ENCODE measurements at places on chromosomes 11 and 22.

- peak; percentile 71 for DNase-seq
These were observed at the start of gene TENM4 for GRCh38 chr11:79440571-79441460. Gene TENM4 (minus strand): TSS chr11:79441030. CDS start chr11:79069944, 371,086 bp downstream.

- no peak for DNase-seq
These were observed 942 bp upstream of the RPS6KA4 start for GRCh38 chr11:64357904-64358535.

DNA sequence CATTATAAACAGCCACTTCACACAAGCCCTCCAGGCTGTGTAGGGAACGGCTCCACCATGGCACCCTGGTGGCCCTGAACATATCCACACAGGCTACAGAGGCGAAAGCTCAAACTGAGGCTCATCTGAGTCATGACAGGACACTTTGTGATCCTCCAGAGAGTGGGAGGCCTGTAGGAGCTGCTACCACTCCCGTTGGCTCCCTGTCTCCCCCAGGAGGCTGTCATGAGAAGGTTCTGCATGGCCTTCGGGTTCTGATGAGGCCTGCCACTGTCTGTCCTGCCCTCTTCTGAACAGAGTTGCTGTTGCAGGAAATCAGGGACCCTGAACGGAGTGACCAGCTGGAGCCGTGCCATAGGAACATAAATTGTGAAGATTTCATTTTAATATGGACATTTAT, 23.8 kb upstream of the ALDH3B2 start:
- no peak for DNase-seq

DNA sequence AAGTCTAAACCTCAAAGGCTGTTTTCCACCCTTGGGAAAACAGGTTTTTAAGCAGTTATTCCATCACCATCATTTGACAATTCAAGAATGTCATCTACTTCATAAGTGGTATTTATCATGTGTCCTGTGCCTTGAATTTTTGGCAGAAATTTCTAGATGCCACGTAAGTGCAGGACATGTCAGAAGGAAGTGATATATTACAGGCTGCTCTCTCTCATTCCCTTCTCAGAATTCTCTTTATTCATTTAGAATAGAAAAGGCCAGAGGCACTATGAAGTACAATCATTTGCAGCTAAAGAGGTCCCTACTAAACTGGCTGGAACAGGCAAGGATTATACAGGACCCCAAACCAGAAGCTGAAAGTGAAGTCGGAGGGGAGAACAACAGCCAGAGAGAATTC, 11.9 kb downstream of the RBFOX2 start:
- no peak for DNase-seq

DNA sequence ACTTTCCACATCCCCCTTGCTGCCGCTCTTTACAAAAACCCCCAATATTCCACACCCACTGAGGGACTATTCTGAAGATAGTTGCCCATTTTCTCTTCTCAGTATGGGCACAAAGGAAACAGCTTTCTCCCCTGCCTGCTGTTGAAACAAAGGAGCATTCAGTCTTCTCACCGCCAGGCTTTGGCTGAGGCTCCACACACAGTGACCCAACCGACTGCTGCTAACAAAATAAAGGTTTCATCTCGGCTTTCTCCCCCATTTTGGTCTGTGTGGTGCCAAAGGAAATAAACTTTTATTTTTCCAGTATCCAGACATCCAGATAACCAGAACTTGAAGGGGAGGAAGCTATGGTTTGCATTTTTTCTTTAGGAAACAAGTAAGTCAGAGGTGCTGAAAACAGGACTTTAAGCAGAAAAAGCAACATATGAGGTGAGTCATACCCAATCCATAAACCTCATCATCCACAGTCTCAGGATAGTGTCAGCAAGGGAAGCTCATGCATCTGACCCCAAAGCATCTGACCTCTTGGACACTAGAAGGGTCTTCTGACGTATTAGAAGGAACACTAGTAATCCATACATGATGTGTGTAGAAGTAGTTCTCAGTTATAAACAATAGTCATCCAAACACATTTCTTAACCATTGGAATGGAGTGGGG, 6.4 kb downstream of the CLMP start:
- peak; percentile 50 for DNase-seq

DNA sequence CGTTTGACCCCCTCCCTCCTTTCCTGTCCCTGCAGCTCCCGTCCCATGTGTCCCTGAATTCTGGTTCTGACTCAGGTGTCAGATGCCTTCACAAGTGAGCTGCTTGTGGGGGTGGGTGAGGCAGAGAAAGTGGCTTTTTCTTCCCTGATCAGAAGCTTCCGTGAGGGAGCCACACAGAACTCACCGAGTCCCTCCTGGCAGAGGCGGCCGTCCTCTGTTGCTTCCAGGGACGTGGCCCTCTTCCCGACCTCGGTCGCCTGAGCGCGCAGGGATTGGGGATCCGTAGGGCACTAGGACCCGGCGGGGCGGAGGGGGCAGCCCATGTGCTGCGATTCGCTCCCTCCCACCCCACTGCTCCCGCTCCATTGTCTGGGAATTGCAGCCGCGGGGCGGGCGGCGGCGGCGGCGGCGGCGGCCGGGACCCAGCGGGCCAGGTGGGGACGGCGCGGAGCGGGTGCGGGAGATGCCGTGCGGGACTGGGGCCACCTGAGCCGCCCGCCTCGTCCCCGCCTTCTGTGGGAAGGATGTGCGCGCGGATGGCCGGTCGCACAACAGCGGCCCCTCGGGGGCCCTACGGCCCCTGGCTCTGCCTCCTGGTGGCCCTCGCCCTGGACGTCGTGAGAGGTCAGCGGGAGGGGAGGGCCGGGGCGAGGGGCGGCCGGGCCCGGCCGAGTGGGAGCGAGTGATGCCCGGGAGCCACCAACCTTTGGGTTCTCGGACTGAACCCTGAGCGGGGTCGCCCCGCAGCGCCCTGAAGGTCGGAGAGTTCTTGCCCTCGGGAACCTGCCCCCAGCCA, at the start of gene TMEM132A:
TMEM132A (plus strand) TSS at position 351 of the 796 bp plus-strand sequence; CDS start at position 525, 174 bp downstream.
- DNase-seq = no peak

- DNase-seq = no peak
These were observed 26.4 kb downstream of the IGLL5 start for GRCh38 chr22:22913989-22914388.

DNA sequence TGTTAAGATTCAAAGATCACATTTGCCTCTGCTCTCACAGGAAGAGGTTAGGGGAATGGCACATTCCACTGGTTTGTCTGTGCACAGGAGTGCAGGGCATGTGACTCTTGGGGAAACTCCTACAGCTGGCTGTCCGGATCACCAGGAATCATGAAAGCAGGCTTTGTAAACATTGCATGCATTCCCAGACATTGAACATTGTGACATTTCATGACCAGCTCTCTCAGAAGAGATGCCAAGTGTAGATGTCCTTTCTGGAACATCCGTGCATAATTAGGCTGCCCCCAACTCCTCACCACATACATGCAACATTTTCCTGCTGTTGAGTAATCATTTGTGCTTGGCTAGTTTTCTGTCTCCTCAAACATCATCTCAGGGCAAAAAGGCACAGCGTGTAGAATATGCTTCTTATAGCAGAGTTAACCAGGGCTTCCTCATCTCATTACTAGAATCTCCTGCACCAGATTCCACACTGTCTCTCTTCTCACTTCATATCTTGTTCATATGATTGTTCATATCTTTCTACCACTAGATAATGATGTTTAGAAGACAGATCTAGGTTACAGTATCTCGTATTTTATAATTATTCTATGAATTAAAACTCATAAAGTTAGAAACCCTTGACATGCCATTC, 694.7 kb downstream of the NTM start:
- peak; percentile 71 for DNase-seq

GRCh38 chr11:84691830-84692229, 935.3 kb downstream of the DLG2 start:
- peak; percentile 58 for DNase-seq

DNA sequence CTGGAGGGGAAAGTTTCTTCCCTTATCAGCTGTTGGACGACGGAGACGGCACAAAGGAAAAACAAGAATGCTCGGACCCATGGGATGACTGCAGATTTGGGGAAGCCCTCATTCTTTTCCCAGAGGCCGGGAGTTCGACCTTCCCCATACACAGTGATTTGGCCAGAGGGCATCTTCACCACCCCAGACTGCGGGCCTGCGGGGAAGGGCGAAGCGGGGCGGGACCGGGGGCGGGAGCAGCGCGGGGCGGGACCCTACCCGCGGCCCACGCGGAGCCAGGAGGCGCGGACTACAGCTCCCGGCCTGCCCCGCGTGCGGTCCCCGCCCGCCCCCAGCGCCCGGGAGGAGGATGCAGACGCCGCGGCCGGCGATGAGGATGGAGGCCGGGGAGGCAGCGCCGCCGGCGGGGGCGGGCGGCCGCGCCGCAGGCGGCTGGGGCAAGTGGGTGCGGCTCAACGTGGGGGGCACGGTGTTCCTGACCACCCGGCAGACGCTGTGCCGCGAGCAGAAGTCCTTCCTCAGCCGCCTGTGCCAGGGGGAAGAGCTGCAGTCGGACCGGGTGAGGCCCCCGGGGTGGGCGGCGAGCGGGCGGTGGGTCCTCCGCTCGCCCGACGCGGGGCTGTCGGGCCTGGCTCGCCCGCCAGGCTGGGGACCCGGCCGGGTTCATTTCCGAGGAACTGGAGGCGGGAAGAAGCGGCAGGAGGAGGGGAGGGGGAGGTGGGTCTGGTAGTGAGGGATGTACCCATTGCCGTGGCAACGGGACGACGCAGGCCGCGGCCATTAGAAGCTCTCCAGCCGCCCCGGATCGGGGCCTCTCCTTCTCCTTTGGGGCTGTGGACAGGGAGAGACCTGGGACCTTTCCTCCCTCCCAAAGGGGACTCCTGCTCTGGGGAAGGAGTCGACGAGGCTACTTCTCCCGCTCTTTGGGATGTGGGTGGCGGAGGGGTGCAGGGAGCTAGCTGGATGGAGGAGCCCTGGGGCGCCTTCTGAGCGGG, at the start of gene KCTD17:
KCTD17 (plus strand) TSS at position 352 of the 995 bp plus-strand sequence; CDS start at position 371, 19 bp downstream.
- DNase-seq = no peak

DNA sequence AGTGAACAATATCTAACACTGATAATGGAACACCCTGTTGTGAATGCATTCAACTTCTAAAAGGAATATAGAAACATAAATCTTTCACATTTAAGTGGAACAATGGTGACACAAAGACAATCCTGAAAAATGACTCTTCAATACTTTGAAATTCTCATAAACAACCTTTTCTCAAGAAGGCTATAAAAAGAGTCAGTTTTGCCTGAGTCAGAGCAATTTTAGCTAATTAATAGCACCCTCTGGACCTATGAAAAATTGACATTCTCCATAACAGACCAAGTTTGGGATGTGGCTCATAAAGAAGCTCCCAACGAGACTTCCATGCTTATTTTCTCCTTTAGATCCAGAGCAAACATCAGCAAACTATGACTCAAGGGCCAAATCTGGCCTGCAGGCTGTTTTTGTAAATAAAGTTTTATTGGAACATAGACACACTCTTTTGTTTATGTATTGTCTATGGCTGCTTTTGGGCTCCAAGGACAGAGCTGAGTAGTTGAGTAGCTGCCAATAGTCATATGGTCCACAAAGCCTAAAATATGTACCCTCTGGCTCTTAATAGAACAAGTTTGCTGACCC, 108.0 kb downstream of the MAML2 start:
- no peak for DNase-seq

GRCh38 chr11:64688534-64688982, 34.4 kb downstream of the NRXN2 start:
- peak; percentile 38 for DNase-seq

DNA sequence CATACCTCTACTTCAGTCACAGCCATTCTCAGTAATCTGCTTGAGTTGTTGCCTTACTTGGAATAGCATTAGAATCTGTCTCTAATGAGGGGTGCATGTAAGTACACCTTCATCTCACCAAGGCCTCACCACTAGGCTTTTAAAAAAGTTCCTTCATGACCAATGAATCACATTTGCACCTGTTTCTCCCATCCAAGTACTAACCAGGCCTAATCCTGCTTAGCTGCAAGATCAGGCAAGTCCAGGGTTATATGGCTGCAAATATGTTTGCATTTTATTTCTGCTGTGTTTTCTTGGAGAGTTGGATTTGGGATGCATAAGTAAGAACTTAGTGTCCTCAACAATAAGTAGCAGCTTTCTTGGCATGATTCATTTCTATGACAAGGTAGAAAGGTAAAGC, 66.9 kb downstream of the BBOX1 start:
- no peak for DNase-seq

GRCh38 chr22:45554040-45554406, 51.3 kb downstream of the FBLN1 start:
- DNase-seq = no peak
